ENCODE measurements at places on chromosomes 12 and 14.

DNA sequence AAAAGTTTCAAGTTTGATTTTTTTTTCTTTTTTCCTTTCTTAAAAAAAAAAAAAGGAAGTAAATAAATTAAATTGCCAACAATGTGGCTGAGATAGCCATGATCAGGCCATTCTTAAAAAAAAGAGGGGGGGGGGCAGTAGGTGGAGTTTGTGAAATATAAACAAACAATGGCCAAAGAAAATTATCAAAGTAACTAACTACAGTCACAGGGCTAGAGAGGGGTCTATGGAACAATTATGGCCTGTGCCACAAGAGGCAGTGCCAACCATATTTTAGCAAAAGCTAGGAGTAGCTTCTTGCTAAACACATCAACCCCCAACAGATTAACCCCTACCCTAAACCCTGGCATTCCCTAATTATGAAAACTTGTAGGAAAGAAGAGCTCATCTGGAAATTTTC is 16.2 kb upstream of the SMARCC2 start:
- DNase-seq, result no peak

DNA sequence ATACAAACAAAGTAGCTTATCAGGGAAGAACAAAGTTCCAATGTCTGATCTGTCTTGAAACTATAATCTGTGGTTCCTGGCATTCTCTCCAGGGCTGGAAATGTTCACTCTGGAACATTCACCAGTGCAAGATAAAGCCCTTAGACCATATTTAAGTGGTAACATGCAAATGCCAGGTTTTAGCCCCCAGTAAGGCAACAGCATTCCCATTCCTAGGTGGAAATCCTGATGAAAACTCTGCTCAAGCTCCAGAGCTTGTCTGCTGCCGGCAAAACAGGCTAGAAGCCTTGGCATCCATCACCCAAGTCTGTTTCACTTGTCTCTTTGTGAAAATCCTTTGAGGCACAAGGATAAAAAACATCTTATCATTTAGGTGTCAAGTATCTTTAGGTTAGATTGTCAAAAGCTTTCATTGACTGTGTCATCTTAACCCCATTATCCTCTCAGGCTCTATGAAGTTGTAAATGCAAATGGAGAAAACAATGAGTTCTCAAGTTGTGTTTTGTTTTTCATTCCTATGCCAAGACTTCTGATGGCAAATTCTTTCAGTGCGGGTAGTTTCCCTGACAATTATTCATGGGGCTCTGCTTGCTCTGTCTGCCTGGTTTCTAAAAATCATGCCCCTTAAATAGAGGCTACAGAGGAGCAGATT is 344.7 kb downstream of the NELL2 start:
- DNase-seq, result no peak

DNA sequence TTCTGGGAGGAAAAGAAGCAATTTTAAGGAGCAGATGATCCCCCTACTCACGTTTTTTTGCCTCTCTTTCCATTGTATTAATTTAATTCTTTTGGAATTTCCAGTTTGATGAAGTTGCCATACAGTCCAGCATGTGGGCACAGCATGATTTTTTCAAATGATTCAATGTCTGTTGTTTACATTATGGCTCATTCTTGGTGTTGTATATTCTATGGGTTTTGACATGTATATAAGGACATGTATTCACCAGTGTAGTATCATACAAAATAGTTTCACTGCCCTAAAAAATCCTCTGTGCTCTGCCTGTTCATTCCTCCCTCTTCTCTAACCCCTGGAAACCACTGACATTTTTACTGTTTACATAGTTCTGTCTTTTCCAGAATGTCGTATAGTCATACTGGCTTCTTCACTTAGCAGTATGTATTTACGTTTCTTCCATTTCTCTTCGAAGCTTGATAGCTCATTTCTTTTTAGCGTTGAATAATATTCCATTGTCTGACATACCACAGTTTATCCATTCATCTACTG is 13.3 kb upstream of the KLHDC2 start:
- no peak for DNase-seq

DNA sequence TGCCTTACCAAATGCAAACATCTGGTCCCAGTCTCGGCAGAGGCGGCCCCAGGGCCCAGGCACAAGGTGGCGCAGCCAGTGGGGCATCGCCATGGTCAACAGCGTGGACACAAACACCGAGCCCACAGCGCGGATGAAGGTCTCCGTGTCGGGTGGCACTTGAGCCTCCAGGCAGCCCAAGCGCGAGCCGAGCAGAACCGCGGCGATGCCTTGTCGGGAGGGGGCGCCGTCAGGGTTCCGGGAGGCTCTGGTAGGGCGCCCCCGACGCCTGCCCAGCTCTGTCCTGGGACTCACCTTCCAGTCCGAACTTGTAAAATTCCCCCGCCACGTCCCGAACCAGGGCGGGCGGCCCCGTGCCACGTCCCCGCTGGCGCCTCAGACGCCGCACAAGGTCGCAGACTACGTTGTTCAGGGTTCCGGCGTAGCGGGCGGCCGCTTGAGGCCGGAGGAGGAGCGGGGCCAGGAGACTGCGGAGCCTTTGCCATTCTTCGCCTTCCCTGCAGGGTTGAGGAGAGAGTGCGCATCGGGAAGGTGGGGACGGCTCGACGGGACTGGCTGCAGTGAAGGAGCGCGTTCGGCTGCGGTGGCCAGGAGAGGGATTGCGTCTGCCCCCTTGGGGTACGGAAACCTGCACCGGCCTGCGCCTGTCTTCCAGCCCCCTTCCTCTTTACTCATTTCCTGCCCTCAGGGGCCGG is 1.7 kb downstream of the CYP27B1 start:
- peak; percentile 68 for DNase-seq

GRCh38 chr14:53630336-53630735 is 326.3 kb downstream of the BMP4 start:
- DNase-seq, result peak; percentile 26

DNA sequence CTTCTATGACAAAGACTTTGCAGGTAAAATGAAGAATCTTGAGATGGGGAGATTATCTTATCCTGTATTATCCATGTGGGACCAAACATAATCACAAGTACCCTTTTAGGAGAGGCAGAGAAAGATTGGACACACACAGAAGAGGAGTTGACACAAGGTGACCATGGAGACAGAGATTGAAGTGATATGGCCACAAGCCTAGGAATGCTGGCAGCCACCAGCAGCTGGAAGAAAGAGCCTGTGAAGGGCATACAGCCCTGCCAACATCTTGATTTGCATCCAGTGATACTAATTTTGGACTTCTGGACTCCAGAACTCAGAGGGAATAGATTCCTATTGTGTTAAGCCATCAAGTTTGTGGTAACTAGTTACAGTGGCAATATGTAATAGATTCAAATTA is 78.1 kb downstream of the RPS29 start:
- no peak for DNase-seq

- no peak for DNase-seq
These were observed 209.8 kb upstream of the PLEKHG7 start for GRCh38 chr12:92492995-92493394.

GRCh38 chr14:51616256-51616655 is 35.5 kb upstream of the FRMD6 start:
- no peak for DNase-seq

- DNase-seq, result no peak
These were observed 146.1 kb downstream of the METTL25 start for GRCh38 chr12:82504409-82504808.

DNA sequence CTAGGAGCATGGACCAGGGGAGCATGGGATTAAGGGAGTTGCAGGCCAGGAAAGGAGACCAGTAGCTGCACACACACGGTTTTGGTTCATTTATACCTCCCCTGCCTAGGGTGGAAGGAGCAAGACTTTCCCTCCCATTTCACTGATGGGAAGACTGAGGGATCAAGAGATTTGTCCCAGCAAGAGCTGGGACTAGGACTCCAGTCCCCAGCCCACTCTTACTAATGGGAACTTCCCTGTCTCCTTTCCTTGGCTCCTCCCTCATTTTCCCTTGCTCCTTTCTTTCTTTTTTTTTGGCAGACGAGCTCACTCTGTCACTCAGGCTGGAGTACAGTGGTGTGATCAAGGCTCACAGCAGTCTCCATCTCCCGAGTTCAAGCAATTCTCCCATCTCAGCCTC is 13.0 kb downstream of the SCNN1A start:
- no peak for DNase-seq

GRCh38 chr12:129779033-129779432 is 124.8 kb downstream of the TMEM132D start:
- no peak for DNase-seq

- DNase-seq, result peak; percentile 68
These were observed 28.4 kb upstream of the GPR132 start for GRCh38 chr14:105093431-105094192.

- DNase-seq, result no peak
These were observed 77.3 kb upstream of the RPH3A start for GRCh38 chr12:112714166-112714710.

- DNase-seq, result no peak
These were observed 9.3 kb downstream of the GRIP1 start for GRCh38 chr12:66669541-66669940.

DNA sequence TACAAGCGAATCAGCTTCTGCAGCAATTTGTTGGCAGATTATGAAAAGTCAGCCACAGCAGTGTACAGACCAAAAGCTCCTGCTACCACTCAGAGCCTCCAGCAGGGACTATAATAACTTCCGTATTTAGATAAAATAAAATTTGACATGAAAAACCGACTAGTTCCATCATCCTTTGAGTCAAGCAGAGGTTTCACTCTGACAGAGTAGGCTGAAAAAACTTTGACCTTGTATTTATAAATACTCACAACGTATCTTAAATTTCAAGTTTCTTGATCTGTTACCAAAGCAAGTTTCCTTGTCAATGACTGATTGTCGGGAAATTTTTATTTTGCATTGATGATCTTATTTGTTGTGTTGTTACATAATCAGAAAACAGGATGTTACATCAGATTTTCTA is 283.4 kb downstream of the DAD1 start:
- DNase-seq, result no peak

DNA sequence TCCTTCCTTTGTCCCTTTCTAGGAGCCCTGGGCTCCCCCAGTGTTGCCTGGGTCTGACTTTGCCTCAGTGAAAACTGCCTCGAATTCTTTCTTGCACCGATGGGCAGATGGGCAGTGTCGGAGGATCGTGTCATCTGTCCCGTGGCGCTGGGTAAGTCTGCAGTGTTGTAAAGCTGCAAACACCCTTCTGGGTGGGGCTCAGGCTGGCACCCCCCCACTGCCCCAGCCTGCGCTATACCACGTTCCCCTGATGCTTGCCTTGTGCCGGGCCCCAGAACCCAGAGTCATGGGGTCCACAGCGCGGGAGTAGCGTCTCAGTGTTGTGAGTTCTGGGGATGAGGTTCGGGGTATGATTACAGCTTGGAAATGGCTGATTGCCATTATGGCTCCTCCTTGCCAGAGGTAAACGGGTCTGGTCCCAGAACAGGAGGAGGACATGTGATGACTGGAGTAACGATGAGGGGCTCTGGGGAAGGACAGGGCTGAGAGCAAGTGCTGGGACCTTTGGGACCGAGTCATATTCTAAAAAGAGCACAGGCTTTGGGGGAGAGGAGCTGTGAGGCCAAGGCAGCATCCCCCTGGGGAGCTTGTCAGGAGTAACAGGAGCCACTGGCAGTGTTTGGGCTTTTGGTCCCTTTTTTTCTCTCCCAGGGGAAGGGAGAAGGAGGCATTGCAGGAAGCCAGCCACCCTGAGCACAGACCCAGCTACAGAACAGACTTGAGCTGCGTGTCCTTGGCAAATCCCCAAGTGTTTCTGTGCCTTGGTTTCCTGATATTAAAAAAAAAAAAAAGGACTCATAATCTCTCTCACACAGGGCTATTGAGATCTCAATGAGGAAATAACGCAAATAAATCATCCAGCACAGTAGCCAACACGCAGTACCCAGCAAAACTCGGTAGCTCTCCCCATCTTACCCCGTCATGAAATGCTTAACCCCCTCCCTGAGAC is 4.3 kb downstream of the RTL1 start:
- DNase-seq, result no peak

DNA sequence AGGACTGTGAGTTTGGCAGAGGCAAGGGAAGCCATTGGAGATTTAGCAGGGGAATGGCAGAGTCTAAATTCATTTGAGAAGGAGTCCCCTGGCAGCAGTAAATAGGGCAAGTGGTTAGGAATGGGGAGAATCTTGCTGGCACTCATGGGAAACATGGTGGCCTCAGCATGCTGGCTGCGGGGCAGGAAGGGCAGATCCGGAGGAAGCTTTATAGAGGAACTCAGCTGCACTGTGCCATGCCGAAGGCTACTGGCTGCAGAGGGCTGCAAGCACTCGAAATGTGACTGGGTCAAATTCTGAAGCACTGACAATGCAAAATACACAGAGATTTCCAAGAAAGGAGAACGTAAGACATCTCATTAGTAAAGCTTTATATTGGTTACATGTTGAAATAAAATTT is 23.9 kb downstream of the CCNK start:
- DNase-seq, result no peak

- no peak for DNase-seq
These were observed 43.3 kb upstream of the ISM2 start for GRCh38 chr14:77541905-77542304.

DNA sequence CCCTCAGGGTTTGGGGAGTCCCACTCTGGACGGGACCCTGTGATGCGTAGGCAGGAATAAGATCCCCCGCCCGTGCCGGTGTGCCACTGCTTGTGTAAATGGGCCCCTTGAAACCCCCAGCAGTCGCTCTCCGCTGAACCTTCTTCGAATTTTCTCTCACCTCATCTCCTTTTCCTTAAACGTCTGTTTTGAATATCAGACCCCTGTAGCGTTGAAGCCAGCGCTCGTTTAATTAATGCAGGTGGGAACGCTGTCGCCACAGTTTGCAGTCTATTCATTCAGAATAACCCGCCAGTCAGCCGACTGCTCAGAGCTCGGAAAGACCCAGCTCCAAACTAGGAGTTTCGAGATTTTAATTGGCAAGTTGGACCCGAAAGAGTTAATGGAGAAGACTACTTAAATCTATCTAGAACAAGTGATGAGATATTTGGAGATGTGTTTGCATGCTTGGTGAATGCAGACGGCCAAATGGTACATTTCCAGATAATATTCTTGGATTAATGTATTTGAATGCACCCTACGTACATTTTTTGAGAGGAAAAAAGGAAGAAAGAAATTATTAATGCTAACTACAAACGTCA is 739 bp upstream of the PPP2R5E start:
- peak; percentile 21 for DNase-seq

DNA sequence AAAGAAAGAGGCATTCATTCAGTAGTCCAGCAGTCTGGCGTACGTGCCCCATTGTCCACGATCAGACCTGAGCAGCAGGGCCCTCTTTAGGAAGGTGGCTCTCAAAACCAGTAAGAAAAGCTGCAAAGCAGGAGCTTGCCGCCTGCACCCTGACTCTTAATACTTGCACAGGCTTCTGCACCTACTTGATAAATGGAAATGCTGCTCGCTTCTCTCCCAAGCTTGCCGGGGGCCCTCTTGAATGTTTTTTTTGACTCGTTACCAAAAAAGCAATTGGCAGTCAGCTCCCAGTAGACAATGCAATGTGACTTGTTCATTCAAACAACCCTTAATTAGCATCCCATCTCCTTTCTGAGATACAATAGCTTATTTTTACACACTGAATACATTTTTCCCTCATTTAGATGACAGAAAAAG is 27.2 kb upstream of the PTPRB start:
- no peak for DNase-seq

- no peak for DNase-seq
These were observed 244.4 kb downstream of the NEDD1 start for GRCh38 chr12:97151481-97151880.

GRCh38 chr12:89494411-89495231 is 30.0 kb downstream of the GALNT4 start:
- DNase-seq, result no peak
